ENCODE measurements at places on chromosomes 16 and 17. TPM values are rescaled to one million over a fixed set of nuclear protein-coding genes. Genes with fewer than 3 reads are reported as not detected.

- DNase-seq, result peak; percentile 46
Measured at GRCh38 chr17:78241277-78242023, 10.0 kb downstream of the TMEM235 start.

DNA sequence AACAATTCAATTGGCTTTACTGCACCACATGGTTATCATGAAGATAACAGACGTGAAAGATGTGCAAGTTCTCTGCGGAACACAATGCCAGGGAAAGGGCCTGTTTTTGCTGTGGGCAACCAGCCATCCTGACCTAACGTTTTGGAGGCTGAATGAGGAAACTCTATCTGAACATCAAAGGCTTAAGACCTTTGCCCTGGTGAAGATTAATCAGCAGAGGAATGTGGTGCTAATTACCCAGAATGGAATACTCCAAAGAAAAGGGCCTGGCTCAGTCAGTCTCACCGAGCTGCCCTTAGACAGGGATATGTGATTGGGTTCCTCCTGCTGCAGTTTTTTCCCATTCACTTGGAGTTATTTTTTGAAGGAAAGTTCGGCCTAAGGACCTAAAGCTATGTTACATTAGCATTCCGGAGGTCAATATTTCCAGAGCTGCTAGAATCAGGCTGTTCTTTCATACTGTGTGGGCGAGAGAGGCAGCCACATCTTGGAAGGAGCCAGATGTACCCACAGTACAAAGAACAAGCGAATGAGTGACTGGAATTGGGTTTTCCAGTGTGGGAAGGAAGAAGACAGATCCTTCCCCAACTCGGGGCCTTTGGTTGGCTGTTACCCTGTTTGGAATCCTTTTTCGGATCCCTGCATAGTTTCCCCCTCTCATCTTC lies 15.5 kb downstream of the ASIC2 start:
- peak; percentile 9 for DNase-seq

DNA sequence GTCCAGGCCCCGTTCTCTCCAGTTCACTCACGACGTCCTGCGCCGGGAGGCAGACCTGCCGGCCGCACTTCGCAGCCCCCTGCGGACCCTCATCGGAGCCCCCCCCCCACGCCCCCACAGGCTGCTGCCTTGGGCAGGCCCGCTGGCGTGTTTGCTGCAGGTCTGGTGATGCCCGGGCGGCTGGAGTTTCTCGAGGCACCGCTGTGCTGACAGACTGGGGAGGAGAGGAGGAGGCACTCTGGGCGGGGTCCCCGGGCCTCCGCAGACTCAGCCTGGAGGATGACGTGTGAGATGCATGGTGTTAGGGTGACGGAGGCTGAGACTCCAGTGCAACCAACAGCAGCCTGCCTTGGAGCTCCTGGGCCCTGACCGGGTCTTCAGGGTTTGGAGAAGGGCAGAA lies 24.1 kb downstream of the BAIAP2 start:
- peak; percentile 16 for DNase-seq

GRCh38 chr16:65285128-65286048 lies 163.5 kb upstream of the CDH11 start:
- no peak for DNase-seq

DNA sequence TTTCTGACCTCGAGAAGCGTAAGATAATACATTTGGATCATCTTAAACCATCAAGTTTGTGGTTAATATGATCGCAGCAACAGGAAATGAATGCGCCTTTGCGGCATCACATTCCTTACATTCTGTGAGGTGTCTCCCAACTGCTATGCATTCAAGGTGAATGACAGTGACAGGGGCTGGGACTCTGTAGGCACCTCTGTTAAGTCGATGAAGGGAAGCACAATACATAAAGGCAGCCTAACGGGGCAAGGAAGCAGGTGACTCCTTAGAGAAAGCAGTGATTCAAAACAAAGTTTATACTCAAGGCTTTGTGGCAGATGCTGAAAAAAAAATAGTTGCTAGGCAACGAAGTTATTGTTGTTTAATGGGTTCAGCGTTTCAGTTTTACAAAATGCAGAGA lies 21.6 kb upstream of the EVPL start:
- DNase-seq, result no peak

SLC5A10 gene
- not detected for total RNA-seq

GRCh38 chr17:4110152-4110551 lies 32.7 kb downstream of the ZZEF1 start:
- DNase-seq, result peak; percentile 55

DNA sequence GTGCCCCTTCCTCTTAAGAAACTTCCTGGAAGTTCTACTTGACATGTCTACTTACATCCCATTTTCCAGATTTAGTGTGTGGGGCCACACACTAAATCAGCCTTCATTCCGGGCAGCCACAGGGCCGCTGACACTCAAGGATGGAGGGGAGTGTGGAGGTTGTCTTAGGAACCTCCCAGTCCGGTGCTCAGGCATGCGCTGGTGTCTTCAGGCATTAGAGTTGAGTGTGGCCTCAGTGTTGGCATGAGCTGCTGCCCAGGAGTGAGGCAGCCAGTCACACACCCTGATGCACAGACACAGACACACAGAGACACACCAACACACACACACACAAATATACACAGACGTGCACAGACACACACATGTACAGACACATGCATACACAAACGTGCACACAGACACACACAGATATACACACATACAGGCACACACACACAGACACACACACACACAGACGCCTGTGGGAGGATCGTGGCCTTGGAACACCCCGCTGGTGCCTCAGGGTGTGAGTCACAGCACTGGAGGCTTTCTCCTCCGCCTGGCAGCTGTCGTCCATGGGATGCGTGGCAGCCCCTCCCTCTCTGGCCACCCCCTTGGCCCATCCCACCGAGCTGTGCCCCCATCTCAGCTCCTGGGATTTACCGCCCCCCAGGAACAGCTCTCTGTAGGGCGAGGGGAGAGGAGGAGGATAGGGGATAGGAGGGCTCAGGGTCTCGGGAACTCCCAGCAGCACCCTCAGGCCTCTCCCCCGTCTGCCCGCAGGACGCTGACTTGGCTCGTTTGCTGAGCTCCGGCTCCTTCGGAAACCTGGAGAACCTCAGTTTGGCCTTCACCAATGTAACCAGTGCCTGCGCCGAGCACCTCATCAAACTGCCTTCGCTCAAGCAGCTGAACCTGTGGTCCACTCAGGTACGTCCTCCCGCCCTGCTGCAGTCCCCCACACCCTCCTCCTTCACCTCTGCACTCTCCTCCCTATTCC lies 75.6 kb upstream of the PLCG2 start:
- DNase-seq, result peak; percentile 84

CCDC92B gene
- total RNA-seq, result not detected

GRCh38 chr17:64061178-64061898 lies 40.9 kb upstream of the ICAM2 start:
- DNase-seq, result peak; percentile 79

- DNase-seq, result no peak
Measured at GRCh38 chr17:35641032-35641431, 53.9 kb downstream of the AP2B1 start.

- peak; percentile 64 for DNase-seq
Measured at GRCh38 chr16:50861970-50862411, 120.1 kb downstream of the CYLD start.

DNA sequence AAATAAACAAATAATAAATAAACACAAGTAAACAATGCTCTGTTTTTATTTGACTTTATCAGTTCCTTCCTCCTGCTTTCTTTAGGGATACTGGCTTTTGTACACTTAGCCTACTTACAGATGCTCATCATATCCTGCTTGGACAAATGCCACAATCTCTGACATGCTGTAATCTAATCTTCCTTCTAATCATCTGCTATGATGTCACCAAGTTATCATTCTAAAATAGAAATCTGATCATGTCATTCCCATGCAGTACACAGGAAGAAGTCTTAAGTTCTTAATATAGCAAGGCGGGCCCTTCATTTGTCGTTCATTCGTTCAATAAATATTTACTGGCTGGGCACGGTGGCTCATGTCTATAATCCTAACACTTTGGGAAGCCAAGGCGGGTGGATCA lies 9.1 kb upstream of the UBB start:
- peak; percentile 73 for DNase-seq

DNA sequence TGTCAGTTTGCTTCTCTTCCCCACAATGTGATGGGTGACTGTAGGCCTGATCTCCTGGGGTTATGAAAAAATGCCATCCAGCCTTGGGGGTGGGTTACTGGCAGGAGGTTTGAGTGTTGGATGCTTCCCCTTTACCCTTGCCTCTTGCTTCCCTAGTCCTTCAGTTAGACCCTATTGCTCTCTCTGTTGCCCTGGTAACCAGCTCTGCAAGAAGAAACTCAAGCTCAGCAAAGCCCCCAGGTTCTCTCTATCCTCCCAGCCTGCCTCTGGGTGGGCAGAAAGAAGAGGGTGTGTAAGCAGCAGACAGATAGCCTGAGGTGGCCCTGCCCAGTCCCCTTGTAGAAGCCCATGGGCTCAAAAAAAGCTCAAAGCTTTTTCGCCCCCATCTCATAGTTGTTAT lies 2.8 kb upstream of the RAPGEFL1 start:
- DNase-seq, result no peak

C17orf78 gene
- not detected for total RNA-seq

DNA sequence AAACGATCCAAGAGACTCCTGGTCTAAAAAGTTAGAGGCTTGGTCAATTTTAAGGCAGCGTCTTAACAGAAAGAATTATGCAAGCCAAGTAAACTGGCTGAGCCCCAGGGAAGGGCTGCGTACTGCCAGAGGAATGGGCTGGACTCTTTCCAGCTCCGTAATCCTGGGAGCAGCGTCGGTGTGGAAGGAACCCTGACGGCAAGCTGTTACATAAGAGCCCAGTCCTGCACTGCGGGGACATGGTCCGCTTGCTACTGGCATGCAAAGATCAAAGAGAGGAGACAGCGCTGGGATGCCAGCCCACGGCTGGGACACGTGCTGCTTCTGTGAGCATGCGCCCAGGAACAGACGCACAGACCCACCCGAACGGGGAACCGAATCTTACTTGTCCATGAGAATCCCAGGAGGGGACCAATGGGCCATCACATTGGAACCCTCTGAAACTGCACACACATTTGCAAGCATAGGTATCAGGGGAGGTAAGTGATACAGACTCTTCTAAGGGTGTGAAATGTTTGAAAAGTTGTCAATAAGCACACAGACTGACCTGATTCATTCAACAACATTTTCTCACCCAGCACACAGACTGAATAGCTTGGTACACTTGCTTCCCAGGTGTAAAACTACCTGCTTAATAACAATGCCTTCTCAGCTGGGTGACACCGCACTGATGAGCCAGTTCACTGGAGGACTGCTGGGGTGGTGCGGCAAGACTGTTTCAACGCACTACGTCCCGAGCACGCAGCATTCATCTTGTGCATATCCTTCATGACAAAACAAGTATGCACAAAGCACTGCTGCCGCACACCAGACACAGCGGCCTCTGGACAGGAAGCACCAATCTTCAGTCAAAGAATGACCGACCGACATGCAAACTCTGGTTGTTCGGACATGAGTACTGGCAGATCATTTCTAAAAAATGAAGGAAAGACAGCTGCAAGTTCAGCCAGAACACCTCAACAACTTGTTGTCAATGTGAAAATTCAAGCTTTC lies 94.9 kb downstream of the ANKRD11 start:
- peak; percentile 99 for DNase-seq

SOCS1 gene
- 5.6 TPM for total RNA-seq

- peak; percentile 37 for DNase-seq
Measured at GRCh38 chr17:28493460-28493859, 12.7 kb upstream of the FOXN1 start.

PDIA2 gene
- total RNA-seq, result not detected

CDRT15 gene
- not detected for total RNA-seq

- peak; percentile 40 for DNase-seq
Measured at GRCh38 chr17:39225959-39226683, 376 bp upstream of the STAC2 start.

ZFPM1 gene
- 5.2 TPM for total RNA-seq

DNA sequence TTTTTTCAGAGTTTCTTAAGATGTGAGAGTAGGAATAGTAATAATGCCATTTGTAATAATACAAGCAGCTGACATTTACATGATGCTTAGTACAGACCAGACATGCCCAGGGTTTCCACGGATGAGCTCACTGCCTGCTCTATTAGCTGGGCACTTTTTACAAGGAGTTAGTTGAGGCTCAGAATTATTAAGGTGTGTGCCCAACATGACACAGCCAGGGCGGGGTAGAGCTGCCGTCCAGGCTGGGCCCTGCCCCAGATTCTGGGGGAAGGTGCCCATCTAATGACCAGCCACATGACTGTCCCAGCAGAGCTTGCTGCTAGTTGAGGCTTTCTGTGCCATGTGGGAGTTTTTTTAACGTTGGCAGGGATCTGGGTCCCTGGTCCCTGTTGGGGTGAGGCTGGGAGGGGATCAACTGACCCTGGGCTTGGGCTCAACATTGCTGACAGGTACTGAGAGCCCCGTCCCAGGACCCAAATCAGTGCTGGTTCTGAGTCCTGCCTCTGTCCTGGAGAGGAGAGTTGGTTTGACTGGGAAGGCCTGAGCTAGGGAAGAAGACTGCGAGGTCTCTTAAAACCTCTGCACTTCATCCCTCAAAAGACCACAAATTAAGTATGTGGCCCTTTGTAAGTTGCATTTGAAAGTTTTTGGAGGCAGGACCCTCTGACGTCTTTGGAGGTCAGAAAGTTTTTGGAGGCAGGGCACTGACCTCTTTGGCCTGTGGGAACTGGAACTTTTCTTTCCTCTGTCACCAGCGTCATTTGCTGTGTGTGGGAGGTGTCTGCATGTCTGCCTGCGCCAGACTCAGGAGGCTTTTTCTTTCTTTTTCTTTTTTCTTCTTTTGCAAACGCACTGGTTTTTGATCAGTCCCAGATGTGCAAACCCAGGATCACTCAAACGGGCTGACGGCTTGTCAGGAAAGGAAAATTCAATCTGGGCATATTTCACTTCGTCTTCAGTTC lies 2.2 kb downstream of the CRISPLD2 start:
- peak; percentile 60 for DNase-seq

GRCh38 chr16:74623214-74623838 lies 16.4 kb upstream of the GLG1 start:
- peak; percentile 68 for DNase-seq

ADCY9 gene
- total RNA-seq, result 11.2 TPM

DNA sequence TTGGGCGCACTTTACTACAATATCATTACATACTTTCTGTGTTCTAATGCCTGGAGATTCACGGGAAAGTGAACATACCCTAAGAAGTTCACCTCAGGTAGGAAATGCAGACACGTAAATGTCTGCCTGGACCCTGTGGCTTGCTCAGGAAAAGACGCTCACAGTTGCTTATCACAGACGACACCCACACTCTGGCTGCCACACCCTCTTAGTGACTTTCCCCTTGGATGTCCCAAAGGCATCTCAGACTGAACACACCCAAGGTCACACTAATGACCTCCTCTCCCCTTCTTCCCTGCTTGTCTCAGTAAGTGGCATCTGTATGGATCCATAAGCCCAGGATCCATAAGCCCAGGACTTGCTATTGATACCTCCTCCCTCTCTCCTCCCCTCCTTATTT lies 32.6 kb downstream of the CDRT15 start:
- no peak for DNase-seq

GRCh38 chr17:50621574-50622031 lies 13.1 kb upstream of the ABCC3 start:
- no peak for DNase-seq

GRCh38 chr17:40477796-40478195 lies 23.6 kb downstream of the TNS4 start:
- DNase-seq, result no peak

MT3 gene
- total RNA-seq, result not detected

- DNase-seq, result no peak
Measured at GRCh38 chr17:71709271-71709890, 411.4 kb upstream of the SOX9 start.

TMEM231 gene
- 6.4 TPM for total RNA-seq

GRCh38 chr16:56425439-56425832 lies at the start of gene AMFR:
Gene AMFR (minus strand): TSS chr16:56425545. CDS start chr16:56425327, 218 bp downstream.
- peak; percentile 72 for DNase-seq

Data from fibroblast of the aortic adventitia (primary cell).